Panc1 (cell line): ENCODE measurements at places on chromosomes 2 and 18. TPM values are rescaled to one million over a fixed set of nuclear protein-coding genes. Genes with fewer than 3 reads are reported as not detected.

DNA sequence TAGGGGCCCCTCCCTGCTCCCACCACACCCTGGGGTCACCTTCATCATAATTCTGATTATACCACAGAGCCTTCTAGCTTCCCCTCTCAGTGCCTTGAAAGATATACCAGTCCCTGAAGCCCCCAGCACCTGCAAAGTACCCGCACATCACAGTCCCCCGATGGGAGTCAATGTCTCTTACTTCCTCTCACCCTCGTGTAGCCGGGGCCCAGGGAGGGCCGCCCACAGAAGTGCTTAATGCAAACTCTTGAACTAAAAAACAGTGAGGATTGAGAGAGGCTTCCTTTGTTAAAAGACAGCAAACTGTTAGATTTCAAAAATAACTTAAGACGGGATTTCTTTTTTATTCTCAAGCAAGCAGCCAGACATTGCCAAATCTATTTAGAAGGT is 76.5 kb downstream of the SFXN5 start:
- DNase-seq, result no peak

The RGPD5 gene
- 97.9 TPM for total RNA-seq

The STAT4 gene
- 0.05 TPM for total RNA-seq

DNA sequence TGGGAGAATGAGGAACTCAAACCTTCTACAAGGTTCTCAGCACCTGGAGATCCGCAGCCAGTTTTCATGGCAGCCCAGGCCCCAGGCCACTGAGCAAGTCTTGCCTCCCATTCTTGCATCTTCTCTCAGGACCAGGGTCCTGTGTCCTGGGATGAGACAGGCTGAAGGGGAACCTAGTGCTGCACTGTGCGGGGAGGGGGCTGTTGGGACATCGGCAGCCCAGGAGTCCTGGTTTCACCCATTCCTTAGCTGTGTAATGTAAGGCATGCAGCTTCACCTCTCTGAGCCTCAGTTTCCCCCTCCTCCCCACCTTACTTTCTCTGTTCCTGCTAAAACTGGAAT is 43.9 kb downstream of the TNS1 start:
- DNase-seq, result no peak

The GDF7 gene
- not detected for total RNA-seq

The DAW1 gene
- 0.26 TPM for total RNA-seq

DNA sequence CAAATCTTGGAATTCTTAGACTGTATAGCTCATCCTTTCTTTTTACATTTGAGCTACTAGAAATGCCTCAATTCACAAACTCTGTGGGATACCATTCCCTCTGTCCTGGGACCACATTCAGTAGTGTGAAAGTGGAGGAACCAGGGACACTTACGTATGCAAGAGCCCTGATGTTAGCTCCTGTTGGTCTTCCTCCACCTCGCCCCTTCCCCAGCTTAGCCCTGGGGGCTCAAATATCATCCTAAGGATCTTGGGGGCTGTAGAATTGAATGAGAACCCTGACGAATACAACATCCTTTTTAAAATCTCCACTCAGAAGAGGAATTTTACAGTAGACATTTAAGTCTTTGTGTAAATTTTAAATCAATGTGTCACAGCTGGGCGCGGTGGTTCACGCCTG is 65.2 kb upstream of the RAPH1 start:
- DNase-seq, result no peak

GRCh38 chr18:76713432-76713831 is 108.9 kb upstream of the ZNF236 start:
- DNase-seq, result no peak

GRCh38 chr2:205984381-205984780 is 101.6 kb downstream of the INO80D start:
- no peak for DNase-seq

DNA sequence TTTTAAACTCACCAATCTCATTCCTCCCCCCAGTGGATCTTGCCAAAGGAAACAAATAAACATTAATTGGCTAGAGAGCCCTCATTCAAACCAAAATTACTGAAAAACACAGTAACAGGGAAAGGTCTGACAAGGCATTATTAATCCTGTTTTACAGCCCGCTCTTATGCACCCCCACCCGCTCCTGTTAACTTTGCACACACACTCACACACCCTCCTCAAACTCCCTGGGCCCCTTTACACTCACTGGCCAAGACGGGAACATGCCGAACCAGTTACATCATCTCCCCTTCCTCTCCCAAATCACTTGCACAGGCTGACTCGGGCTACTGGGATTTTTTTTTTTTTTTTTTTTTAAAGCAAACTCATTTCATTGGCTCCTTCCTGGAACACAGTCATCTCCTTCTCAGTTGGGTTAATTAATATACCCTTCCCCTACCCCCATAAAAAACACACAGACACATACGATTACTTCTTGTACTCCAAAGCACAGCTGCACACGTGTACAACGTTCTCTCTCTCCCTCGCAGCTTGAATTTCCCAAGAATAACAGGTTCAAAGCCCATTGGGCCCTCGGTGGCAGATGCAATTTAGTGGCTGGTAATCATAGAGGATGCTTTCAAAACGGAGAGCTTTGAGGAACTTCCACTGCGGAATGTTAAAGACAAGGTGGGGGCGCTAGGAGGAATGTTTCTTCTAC is 31.8 kb downstream of the KLF7 start:
- peak; percentile 7 for DNase-seq

DNA sequence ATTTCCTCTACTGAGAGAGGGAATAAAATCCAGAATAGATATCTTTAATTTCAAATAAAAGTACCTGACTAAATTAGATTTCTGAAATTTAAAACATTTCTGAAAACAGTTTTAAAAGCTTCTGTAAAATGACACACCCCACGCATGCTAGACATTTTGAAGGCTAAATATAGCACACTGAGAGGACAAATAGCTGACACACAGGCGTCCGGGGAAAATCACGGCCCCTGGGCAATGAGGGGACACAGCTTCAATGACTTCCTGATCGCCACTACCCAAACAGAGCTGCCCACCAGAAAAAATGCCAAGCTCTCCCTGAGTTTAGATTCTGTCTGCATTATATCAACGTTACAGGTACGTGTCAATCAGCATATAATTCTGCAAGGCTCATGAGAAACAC is 10.9 kb downstream of the TBC1D8 start:
- no peak for DNase-seq
